ENCODE measurements at places on chromosomes 7 and 10.

DNA sequence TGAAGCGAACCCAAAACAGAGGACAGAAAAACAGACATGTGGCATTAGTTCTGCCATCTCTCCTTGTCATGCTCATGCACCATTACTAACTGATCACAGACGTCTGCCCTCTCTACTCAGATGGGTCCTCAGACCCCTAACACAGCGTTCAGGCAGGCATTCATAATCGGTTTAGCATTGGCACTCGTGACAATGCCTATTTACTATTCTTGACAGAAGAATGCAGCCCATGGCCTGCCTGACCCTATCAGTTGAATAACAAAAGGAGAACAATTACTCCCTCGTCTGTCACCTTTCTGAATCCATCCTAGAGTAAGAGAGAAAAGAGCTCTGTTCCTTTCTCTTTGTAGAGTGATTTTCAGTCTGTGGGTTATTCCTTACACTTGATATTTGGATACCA, 194.6 kb upstream of the PHYHIPL start:
- DNase-seq = no peak

- DNase-seq = no peak
Measured at GRCh38 chr10:23146258-23146657, 45.9 kb upstream of the PTF1A start.

DNA sequence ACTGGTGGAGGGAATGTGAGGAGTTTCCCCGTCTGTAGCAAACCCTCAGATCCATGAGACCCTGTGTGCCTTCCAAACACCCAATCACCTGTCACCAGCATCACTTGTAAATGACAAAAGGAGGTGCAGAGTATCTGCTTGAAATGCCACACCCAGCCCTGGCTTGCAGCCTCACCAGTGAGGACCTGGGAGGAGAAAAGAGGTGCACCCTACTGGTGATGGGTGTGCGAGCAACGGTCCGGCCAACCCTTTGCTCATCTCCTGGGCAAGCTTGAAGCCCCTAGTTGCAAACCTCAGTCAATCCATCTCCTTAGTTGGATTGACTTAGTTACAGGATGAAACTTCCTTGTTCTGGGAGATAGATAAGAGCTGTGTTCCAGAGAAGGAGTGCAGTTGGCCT, 62.4 kb upstream of the WAPL start:
- DNase-seq = no peak

DNA sequence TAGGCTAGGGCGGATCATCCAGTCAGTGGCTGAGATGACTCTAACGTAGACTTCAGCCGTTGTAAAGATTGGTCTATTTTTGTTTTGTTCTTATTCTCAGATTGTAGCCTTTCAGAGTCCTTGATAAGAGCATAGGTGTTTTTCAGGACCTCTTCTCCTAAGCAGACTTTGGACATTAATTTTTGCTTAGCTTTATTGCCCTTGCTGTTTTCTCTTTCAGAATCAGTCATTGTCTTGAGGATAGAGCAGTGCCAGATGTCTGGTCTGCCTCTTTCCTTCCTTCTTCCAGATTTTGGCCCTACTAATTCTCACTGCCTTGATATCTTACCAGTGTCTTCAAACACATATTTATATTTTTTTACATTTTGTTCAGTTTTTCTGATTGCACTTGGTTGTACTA, 49.5 kb downstream of the C1GALT1 start:
- DNase-seq = no peak

DNA sequence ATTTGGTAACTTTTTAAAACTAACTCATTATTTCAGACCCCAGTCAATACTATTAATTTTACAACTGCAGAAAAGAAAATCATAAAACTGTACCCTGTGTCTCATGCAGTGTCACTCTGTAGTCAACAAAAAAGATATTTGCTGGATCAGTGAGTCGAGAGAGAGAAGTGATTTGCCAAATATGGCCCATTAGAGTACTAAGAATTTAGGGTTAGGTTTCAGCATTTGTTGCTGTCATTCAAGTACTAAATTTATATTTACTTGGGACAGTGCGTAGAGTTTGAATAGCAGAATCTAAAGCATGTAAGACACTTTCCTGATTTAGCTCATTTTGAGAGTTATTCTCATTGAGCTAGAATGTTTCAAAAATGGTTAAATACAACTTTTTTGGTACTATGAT, 38.9 kb downstream of the CACNA2D1 start:
- no peak for DNase-seq

DNA sequence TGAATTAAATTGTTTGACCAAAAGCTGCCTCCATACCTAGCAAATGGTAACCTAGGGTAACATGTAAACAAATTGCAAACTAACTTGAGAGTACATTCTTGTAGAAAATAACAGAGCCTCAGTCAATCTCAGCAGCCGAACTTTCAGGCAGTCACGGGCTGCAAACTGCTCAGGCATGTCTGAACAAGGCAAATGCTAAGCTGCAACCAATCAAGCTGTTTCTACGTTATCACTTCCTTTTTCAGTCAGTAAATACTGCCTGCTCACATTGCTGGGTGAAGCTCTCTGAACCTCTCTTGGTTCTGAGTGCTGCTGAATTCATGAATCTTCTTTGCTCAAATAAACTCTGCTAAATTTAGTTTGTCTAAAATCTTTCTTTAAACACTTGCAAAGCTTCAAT, 1212.4 kb downstream of the SORCS1 start:
- DNase-seq = no peak

DNA sequence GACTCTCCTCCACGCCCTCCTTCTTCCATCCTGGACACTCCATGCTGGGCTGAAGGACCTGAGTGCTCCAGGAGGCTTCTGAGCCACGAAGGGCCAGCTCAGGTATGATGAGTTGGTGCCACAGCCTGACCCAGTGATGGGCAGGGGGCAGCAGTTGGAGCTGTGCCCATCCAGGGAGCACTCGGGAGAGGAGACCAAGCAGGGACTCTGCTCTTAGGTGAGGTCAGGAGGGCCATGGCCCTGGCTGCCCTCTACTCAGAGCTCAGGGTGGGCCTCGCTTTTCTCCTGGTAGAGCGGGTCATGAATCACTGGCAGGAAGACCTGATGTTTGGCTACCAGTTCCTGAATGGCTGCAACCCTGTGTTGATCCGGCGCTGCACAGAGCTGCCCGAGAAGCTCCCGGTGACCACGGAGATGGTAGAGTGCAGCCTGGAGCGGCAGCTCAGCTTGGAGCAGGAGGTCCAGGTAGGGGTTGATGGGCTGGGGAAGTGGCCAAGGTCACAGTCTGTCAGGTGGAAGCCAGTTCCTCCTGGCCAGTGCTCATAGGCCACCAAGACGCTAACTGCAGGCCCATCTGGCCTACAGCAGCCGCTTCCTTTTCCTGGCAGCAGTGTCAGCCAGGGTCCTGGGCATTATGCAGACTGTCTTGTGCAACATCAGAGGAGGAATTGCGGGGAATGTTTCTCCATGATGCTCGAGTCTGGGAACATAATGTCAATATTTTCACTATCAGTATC, 50.8 kb downstream of the ALOX5 start:
- no peak for DNase-seq

DNA sequence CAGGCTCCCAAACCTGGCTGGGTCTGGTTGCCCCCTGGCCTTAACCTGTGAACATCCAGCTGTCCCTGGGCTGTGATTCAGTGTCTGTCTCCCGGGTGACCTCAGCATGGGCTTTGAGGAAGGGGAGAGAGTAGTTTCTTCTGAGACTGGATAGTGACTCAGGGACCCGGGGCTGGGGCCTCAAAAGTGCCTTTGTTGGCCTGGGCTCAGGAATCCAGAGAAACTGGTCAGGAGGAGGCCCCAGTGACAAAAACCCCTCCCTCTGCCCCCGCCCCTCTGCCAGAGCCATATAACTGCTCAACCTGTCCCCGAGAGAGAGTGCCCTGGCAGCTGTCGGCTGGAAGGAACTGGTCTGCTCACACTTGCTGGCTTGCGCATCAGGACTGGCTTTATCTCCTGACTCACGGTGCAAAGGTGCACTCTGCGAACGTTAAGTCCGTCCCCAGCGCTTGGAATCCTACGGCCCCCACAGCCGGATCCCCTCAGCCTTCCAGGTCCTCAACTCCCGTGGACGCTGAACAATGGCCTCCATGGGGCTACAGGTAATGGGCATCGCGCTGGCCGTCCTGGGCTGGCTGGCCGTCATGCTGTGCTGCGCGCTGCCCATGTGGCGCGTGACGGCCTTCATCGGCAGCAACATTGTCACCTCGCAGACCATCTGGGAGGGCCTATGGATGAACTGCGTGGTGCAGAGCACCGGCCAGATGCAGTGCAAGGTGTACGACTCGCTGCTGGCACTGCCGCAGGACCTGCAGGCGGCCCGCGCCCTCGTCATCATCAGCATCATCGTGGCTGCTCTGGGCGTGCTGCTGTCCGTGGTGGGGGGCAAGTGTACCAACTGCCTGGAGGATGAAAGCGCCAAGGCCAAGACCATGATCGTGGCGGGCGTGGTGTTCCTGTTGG, at the start of gene CLDN4:
Gene CLDN4, plus strand, starts transcription at position 316 of the 903 bp plus-strand sequence. Its CDS starts 206 bp downstream, at position 522.
- DNase-seq = peak; percentile 95

DNA sequence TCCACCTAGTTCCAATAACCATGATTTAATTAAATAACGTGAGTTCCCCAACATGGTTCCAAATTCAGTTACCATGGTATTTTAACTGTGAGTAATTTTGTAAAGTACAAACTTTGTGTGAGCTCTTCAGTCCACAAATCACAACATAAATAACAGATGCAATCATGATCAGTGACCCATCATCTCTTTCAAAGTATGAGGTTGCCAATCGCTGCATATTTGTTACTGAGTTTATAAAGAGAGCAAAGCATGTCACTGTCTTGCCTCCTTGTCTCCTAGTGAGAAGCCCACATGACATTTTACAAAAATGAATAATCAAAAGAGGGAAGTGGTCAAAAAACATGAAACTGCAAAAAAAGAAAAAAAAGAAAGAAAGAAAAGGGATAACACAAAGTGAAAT, 69.1 kb upstream of the PDSS1 start:
- no peak for DNase-seq

- DNase-seq = no peak
Measured at GRCh38 chr10:105253515-105254212, 612.6 kb downstream of the SORCS3 start.

- DNase-seq = no peak
Measured at GRCh38 chr7:88309819-88310218, 3.1 kb upstream of the STEAP4 start.

DNA sequence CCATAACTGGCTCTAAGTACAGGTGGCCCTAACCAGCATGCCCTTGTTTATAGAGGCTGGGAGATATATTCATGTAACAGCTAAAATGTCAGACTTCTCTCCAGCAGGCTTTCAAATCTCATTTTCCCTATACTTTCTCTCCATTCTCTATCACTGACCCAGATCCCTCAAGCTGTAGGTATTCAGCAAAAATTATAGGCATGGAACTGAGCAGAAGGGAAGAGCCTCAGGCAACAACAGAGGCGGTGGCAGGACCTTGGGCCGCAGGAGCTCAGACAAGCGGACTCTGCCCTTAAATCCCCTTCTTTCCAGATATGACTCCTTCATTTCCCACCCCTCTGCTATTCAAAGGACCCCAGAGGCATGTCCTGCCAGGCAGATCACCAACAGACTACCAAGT, 417.4 kb downstream of the PLXNA4 start:
- DNase-seq = no peak

DNA sequence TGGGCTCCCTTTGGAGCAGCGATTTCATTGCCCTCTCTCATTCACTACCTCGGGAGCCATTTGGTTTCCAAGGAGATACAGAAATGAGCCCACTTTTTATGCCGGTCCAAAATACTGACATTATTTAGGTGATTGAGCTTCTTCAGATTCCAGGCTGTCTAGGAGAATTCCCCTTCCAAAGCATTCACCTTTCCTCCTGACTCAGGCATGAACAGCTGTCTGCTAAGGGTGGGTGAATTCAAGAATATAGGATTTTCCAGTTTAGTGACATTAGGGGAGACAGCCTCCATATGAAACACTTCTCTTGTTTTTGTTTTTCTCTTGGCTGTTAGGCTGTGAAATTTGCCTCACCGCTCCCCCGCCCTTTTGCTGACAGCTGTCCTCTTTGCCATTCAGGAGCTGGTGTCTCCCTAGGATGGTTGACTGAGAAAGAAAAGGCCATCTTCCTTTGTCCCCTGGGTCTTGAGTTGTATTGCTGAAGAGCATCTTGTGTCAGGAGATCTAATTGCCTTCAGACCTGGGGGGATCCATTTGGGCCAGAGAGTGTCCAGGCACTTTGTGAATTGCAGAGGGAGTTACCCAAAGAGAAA, 56.7 kb downstream of the LRRC4 start:
- no peak for DNase-seq

- DNase-seq = no peak
Measured at GRCh38 chr10:131695496-131696165, 205.2 kb upstream of the PPP2R2D start.

DNA sequence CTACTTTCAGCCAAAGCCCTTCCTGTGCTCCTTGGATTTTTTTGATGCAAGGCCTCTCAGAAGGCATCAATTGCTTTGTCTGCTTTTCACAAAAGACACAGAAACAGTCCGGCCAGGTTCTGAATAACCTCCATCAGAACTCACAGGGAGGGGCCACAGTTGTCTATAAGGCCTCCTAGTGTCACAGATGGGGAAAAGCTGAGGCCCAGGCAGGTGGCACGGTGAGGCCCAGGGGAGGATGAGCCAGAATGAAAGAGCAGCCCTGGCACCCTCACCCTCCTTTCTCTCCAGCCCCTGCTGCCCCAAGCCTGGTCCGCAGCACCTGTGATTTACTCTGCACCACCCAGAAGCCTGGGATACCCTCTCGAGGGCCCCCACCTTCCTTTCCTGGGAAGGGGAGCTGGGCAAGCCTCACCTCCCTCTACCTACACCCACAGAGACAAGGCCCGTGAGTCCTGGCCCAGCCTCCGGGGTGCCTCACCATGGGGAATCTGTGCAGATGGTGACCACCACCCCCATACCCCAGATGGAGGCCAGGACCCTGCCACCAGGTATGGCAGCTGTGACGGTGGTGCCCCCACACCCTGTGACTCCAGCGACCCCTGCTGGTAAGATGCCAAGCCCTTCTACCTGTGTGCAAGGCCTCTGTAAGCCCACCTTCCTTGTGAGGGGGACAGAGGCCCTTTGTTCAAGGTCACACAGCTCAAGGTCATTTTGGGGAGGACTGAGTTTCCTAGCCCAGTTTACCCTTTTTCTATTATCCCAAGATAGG, 26.2 kb upstream of the ZNF467 start:
- no peak for DNase-seq

- no peak for DNase-seq
Measured at GRCh38 chr7:93843260-93843659, 47.3 kb downstream of the TFPI2 start.

- DNase-seq = peak; percentile 27
Measured at GRCh38 chr7:77415476-77415822, 700 bp downstream of the GSAP start.

DNA sequence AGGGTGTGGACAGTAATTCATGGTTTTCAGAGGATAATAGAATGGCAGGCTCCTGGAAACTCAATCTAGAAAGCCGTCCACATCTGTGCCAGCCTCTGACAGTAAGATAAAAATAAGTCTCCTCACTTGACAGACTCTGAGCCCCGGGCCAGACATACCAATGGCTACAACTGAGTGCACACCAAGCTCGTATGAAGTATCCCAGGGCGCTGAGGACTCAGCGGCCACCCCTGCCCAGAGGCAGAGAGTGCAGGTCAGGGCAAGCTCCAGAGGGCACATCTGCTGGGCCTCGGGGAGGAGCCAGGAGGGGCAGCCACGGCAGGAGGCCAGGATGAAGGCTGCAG, 262.8 kb upstream of the TCERG1L start:
- DNase-seq = no peak

- DNase-seq = no peak
Measured at GRCh38 chr7:17849504-17849903, 90.8 kb downstream of the SNX13 start.

Measured in left colon (tissue), 2 donors.